ENCODE measurements at places on chromosomes 11 and 22.

- no peak for DNase-seq
These were observed 70.0 kb upstream of the IGLL5 start for GRCh38 chr22:22817468-22818201.

DNA sequence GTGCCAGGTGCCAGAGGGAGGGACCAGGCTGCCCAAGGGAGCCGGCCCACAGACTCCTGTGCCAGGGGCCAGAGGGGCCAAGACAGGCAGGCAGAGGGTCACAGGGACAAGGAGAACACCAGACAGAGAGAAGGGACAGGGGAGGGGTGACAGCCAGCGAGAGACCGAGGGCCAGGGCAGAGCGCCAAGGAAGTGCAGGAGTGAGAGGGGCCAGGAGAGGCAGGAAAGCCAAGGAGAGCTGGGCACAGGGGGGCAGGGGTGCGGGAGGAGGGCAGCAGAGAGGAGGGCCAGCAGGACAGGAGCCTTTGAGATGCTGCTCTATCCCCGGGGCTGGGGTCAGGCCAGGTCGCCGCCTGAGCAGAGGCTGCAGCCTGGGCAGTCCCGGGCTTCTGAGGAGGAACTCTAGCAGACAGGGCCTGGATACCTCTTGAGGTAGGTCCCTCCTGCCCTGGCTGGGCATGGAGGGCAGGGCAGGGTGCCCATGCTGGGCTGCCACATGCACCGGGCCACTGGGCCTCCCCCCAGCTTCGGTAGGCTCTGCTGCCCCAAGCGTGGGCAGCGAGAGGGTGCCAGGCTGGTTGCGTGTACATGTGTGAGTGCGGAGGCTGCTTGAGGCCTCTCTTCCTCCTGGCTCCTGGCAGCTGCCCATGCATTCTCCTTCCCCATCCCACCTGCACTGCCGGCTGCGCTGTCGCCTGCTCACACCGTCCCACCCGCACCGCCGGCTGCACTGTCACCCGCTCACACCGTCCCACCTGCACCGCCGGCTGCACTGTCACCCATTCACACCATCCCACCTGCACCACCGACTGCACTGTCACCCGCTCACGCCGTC is 12.2 kb downstream of the LSP1 start:
- peak; percentile 60 for DNase-seq

DNA sequence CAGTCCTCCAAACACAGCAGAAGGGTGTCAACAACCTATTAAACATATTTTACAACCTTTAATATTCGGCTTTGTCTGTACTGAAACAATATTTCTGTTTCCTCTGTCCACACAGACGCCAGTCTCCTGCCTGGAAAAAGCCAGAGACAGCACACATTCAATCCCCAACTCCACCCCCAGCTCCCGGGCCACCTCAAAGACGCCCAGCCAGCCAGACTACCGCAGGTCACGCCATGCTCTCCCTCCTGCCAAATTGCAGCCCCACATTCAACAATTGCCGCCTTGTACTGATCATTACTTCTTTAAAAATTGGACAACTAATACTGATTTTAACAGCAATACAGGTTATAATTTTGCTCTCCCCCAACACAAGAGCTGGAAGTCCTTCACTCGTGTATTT is 1.2 kb downstream of the SERGEF start:
- no peak for DNase-seq

- DNase-seq: no peak
These were observed 9.1 kb downstream of the DCPS start for GRCh38 chr11:126312961-126313360.

GRCh38 chr11:88478136-88478815 is 140.7 kb upstream of the CTSC start:
- no peak for DNase-seq

- no peak for DNase-seq
These were observed 23.4 kb downstream of the TPBGL start for GRCh38 chr11:75263944-75264349.

DNA sequence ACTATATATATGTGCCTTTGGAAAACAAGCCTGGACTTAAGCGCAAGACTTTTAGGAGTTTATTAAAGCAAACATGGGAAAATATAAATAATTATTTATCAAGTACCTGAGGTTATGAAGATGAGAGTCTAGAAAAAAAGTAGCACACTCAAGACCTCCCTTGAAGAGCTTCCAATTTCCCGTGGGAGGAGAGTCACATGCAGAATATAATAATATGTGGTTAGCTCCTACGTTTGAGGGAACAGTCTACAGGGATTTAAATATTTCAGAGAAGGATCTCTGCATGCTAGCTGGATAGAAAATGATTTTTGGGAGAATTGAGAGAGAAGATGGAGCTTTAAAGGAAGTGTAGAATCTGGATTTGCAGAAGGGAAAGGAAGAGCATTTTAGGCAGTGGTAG is 183.8 kb downstream of the SWAP70 start:
- no peak for DNase-seq

GRCh38 chr11:118265954-118266353 is 1.9 kb upstream of the MPZL2 start:
- peak; percentile 32 for DNase-seq

DNA sequence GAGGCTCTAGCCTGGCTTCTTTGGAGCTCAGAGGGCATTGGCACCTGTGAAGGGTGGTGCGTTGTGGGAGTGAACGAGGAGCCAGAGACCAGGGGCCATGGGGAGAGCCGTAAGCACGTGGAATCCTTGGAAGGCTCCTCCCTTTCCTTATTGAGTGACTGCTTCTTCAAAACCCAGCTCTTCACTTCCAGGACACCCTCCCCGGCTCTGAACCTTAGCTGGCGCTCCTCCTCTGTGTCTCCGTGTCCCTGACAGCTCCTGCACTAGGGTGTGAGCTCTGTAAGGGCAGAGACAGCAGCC is 26.3 kb downstream of the POLR3H start:
- no peak for DNase-seq

DNA sequence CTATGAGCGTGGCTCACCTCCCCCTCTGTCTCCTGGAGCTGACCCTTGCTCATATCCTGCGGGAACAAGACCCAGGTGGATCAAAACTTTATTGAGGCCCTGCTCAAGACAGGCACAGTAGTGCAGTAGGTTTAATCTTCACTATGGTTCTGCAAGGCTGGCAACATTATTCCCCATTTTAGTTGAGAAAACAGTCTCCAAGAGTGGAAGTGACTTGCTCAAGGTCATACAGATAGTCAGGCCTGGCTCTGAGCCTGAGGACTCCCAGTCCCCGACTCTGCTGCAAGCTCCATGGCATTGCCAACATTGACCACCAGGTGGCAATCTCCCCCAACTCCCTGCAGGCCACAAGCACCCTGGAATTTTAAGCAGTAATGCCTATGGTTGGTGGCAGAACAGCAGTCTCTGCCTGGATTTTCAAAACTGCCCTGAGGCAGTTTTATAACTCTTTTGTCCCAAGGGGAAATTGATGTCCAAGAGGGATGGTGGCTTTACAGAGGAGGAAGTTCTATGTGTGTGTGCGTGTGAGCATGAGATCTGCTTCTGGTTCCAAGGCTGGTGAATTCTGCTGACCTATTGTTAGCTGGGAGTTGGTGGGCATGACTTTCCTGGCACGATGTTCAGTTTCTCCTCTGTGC is 34.1 kb downstream of the NEU3 start:
- DNase-seq: peak; percentile 82

- DNase-seq: no peak
These were observed 190.0 kb downstream of the PGR start for GRCh38 chr11:100939571-100939970.

DNA sequence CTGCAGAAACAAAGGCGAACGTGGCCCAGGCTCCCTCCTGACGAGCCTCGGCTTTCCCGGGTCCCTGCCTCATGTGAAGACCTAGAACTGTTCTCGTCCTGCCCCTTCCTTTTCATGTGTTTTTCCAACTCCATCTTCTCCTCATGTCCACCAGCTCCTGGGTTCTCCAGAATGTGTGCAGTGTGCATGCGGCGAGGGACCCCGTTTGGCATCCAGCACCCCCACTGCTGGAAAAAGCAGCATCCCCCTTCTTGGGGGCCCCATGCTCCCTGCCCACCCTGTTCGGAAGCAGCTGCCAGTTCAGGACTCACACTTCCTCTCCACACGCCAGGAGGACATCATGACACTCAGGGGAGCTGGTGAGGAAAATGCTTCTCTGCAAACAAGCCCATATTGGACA is 313.5 kb downstream of the BRD1 start:
- DNase-seq: no peak

- no peak for DNase-seq
These were observed 374.6 kb upstream of the LUZP2 start for GRCh38 chr11:24122291-24122690.

DNA sequence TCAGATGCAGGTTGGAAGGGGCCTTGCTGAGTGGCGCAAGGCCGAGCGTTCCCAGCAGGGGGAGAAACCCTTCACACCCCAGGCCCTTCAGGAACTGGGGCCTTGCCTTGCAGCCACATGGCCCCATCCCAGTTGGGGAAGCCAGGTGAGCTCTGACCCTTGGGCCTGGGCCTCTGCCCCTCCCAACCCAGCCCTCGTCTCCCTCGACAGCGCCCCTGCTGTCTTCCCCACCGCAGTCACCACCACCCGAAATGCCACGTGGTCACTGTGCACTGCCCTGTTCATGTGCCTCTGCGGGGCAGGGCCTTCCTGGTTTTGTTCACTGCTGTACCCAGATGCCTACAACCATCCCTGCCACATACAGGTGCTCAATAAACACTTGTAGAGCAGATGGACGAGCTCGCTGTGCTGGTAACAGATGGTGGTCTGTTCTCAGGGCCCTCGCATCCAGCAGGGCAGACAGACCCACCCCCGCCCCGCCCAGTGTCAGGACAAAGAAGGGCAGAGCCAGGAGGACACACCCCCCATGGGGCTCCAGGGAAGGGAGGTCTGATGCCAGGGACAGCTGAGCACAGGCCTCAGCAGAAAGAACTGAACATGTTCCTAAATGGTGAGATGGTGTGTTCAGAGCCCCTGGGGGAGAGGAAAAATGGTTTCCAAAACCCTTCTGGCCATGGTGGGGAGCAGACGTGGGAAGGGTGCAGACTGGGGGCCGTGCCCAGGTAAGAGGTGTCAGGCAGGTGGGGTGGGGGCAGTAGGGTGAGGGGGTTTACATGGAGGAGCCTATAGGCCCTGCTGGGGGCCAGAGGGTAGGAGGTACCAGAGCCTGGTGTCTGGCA is 3.7 kb downstream of the POLR2L start:
- no peak for DNase-seq

DNA sequence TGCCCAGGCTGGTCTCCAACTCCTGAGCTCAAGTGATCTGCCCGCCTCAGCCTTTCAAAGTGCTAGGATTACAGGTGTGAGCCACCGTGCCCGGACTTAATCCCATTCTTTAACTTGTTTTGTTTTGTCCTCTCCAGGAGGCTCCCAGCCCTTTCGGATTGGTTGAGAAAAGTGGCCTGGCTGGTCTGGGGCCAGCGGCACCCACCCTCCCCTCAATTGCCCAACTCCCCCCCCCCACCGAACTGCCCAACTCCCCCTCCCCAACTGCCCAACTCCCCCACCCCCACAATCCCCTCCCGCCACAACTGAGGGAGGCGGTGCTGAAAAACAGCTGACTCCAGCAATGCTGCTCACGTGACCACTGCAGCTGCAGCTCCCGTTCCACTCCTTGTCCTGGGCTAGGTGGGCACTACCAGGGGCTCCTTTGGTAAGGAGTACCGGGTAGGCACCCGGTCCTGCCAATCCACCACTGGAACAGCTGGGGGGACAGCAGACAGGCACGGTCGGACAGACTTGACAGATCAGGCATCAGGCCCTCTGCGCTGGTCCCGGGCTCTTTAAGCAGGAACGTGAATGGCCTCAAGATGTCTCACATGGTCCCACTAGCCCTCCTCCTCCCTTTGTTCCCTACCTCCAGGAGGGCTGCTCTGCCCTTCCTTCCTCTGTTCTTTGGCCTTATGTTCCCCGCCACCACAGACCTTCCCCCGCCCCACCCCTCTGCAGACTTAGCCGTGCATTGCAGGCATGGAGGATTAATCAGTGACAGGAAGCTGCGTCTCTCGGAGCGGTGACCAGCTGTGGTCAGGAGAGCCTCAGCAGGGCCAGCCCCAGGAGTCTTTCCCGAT is at the start of gene TCN2:
TCN2 (plus strand) TSS at position 720 of the 845 bp plus-strand sequence. CDS start 158 bp downstream, outside the sequence.
- peak; percentile 72 for DNase-seq

DNA sequence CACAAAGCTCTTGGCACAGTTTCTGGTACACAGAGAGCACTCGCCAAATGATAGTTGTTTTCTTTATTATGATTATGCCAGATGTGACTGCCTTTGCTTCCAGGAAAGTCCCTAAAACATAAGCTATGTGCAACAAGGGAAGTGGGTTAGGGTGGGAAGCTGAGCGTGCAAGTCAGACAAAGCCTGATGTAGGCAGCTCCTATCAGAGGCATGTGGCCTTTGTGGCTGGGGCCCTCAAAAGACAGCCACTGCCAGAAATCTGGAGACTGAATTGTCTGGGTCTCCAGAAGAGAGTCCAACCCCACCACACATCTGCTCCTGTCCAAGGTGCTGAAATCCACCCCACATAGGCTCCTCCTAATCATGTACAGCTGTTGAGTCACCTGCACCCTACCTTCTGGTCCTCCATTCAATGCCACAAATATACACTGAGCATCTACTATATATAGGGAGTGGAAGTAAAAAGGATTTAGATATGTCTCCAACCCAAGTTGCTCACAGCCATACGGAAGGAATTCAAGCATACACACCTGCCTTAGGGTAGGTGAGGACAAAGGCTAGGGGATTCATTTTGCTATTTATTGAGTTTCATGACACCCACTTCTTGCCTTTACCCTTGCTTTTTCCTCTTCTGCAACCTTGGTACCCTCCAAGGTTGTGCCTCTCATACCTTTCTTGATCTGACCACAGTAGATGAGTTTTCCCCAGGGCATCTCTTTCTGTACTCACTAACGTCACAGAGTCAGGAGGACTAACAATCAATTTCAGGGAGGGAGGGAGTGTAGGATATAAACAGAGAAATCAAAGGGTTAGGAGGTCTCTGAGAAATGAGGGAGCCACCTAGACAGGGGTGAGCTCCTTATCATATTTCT is 12.4 kb downstream of the SEC14L3 start:
- no peak for DNase-seq

GRCh38 chr11:62732830-62733229 is 4.5 kb downstream of the TTC9C start:
- DNase-seq: no peak

- DNase-seq: no peak
These were observed 720.0 kb upstream of the CNTN5 start for GRCh38 chr11:98300719-98301118.

- no peak for DNase-seq
These were observed 64.5 kb downstream of the BARX2 start for GRCh38 chr11:129440028-129440713.

DNA sequence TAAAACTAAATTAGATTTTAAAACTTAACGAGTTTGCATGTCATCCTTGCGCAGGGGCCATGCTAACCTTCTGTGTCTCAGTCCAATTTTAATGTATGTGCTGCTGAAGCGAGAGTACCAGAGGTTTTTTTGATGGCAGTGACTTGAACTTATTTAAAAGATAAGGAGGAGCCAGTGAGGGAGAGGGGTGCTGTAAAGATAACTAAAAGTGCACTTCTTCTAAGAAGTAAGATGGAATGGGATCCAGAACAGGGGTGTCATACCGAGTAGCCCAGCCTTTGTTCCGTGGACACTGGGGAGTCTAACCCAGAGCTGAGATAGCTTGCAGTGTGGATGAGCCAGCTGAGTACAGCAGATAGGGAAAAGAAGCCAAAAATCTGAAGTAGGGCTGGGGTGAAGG is 10.6 kb downstream of the LIMK2 start:
- no peak for DNase-seq

Measured in left ventricle myocardium superior (tissue), 1 donor.